ENCODE measurements at places on chromosomes 7 and 10.

DNA sequence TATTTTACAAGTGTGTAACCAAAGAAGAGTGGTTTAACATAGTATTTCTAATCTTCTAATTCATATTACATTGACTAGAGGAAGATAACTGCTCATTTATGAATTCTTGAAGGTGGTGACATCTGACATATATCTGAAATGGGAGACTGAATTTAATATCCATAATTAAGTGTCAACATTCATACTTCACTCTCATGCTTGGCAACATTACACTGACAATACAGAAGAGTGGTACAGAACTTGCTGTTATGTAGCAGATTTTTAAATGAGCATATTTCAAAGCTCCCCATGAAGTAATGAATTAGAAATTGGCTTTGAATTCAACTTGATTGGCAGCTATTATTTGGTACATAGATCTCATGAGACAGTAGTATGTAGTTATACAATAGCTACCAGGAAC lies 125.8 kb upstream of the POT1 start:
- DNase-seq = no peak

DNA sequence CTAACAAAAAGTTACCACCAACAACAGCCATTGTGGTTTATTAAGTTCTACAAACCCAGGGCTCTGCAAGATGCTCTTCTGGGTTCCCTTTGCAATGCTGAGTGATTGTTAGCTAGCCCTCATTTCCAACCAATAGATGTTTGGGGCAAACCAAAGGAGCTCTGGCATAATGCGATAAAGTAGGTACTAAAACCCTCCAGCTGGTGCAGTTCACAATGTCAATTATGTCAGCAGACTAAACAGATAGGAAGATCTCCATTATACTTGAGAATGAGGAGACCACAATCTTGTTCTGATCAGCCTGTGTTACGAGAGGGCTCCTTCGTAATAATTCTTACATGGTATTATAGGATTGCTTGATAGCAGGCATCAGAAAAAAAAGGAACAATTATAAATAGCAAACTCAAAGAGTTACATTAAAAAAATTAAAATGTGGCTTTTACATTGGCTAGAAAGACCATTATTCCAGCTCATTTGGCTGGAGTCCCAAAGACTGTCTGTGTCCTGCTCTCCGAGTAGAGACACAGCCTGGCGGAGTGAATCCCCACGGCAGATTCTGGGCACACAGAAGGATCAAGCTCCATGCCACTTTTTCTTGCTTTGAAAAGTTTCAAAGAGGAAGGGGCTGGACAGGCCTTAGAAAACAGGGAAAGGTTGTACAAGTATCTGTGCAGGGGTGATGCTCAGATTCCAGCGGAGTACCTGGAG lies 93.8 kb downstream of the ZRANB1 start:
- no peak for DNase-seq

GRCh38 chr7:7479275-7479805 lies 56.3 kb downstream of the COL28A1 start:
- no peak for DNase-seq

GRCh38 chr10:94383530-94383929 lies 18.8 kb upstream of the TBC1D12 start:
- no peak for DNase-seq

GRCh38 chr7:121452389-121452788 lies 56.3 kb upstream of the FAM3C start:
- no peak for DNase-seq

DNA sequence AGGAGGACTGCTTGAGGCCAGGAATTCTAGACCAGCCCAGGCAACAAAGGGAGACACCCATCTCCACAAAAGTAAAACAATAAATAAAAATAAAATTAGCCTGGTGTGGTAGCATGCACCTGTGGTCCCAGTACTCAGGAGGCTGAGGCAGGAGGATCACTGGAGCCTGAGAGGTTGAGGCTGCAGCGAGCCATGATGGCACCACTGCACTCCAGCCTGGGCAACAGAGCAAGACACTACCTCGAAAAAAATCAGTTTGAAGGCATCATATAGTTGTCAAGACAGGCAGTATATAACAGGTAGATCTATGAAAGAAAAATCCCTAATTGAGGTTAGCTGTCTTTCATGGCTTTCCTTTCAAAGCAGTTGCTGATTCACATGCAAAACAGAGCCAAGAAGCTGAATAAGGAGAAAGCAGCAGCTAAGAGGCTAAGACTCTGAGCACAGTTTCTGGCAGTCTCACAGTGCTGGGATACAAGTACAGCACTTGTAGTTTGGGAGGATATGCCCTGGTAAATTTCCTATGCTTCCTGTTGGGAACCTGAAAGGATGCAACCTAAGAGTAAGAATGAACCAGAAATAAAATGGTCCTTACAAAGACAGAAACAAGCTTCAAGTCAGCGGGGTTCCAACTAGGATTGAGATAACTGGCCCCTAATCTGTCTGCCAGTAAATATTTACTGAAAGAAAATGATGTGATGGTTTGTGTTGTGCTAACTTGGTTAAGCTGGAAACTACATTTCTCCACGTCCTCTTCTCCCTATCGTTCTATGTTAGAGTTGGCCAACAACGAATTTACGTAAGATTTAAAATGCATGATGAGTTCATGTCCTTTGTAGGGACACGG lies 368.5 kb upstream of the HPS1 start:
- DNase-seq = no peak

- DNase-seq = no peak
Measured at GRCh38 chr7:133733401-133733800, 393.7 kb upstream of the LRGUK start.

Data from glomerular endothelial cell (primary cell).